ENCODE measurements at places on chromosomes 13 and 19. TPM values are rescaled to one million over a fixed set of nuclear protein-coding genes. Genes with fewer than 3 reads are reported as not detected.

DNA sequence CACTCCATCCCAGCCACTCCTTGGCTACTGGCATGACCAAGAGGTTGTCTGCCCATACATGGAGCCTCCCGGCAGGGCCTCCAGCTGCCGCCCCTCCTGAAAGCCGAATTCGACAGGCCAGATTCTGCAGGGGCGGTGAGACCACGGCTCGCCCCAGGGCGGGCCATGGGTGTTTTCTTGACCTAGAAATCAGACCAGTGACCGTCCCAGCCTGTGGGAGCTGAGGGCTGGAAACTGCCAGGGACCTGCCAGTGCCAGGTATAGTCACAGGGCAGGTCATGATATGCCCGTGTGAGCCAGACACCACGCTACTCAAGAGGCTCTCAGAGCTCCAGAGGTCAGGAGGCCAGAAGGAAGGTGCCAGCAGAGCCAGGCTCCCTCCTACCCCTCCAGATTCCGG lies 16.8 kb downstream of the DAPK3 start:
- H3K27ac ChIP-seq = no peak overlapping the region
- no peak overlapping the region for H3K4me3 ChIP-seq
- no peaks in the 10 kb centered on the region for H3K4me1 ChIP-seq
- peaks cover 23% of the 10 kb centered on the region for H3K36me3 ChIP-seq
- no peaks in the 10 kb centered on the region for H3K27me3 ChIP-seq

DNA sequence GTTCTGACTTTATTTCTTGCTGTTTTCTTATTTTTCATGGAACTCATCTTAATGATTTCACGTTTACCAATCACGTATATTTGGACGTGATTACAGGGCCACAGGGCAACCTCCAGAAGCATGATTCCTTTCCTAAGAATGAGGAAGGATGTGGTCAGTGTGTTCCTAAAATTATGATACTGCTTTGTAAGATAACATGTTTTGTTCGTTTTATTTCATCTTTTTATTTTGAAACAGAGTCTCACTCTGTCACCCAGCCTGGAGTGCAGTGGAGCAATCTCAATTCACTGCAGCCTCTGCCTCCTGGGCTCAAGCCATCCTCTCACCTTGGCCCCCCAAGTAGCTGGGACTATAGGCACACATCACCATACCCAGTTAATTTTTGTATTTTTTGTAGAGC lies 24.8 kb upstream of the LAIR1 start:
- H3K27ac ChIP-seq = no peak overlapping the region
- H3K4me1 ChIP-seq = peaks cover 6% of the 10 kb centered on the region
- H3K36me3 ChIP-seq = no peaks in the 10 kb centered on the region
- no peak overlapping the region for H3K4me3 ChIP-seq

DNA sequence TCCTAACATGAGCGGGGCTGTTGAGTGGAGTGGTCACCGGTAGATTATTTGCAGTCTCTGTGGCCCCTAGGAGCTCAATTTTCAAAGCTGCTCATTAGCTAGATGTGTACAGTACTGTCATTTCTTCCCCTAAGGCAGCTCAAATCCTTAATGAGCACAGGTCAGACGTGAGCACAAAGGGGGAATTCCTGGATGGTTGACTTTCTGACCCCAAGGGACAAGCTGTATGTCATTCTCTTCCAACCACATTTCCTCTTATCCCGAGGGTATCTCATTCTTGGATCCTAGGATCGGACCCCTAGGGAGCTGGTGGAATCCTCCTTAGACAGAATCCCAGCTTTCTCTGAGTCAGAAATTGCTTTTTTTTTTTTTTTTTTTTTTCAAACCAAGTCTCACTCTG lies 5.7 kb upstream of the OR7G3 start:
- DNase-seq = no peak
- H3K4me3 ChIP-seq = no peak overlapping the region
- no peaks in the 10 kb centered on the region for H3K36me3 ChIP-seq
- H3K27me3 ChIP-seq = no peaks in the 10 kb centered on the region
- H3K4me1 ChIP-seq = no peaks in the 10 kb centered on the region

CLC gene
- 0.68 TPM for total RNA-seq
